Smooth muscle cell of the pulmonary artery (primary cell): ENCODE measurements at places on chromosomes 12 and 14. TPM values are rescaled to one million over a fixed set of nuclear protein-coding genes. Genes with fewer than 3 reads are reported as not detected.

VRTN gene
- not detected in 2 replicates for total RNA-seq

MMP17 gene
- total RNA-seq = 2.6 and 7.8 TPM in 2 replicates

CEP170B gene
- total RNA-seq = 19.5 and 43.3 TPM in 2 replicates

KRT72 gene
- total RNA-seq = not detected in 2 replicates

SLC17A8 gene
- not detected in 2 replicates for total RNA-seq

RD3L gene
- not detected in 2 replicates for total RNA-seq

FAM181A gene
- total RNA-seq = not detected in 2 replicates

PTPRB gene
- total RNA-seq = 8.6 and 13.9 TPM in 2 replicates

SERPINA12 gene
- not detected in 2 replicates for total RNA-seq

KRT3 gene
- total RNA-seq = not detected in 2 replicates
